ENCODE measurements at places on chromosomes 7 and 10.

DNA sequence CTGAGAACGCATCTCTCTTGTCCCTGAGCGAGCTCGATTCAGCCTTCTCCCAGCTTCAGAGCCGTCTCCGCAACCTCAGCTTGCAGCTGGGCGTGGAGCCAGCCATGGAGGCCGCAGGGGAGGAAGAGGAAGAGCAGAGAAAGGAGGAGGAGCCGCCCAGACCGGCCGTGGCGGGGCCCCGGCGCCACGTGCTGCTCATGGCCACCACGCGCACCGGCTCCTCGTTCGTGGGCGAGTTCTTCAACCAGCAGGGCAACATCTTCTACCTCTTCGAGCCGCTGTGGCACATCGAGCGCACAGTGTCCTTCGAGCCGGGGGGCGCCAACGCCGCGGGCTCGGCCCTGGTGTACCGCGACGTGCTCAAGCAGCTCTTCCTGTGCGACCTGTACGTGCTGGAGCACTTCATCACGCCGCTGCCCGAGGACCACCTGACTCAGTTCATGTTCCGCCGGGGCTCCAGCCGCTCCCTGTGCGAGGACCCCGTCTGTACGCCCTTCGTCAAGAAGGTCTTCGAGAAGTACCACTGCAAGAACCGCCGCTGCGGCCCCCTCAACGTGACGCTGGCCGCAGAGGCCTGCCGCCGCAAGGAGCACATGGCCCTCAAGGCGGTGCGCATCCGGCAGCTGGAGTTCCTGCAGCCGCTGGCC, 43.2 kb downstream of the CHST3 start:
- DNase-seq: no peak

- no peak for DNase-seq
Measured at GRCh38 chr7:47449810-47450590, 131.9 kb downstream of the TNS3 start.

DNA sequence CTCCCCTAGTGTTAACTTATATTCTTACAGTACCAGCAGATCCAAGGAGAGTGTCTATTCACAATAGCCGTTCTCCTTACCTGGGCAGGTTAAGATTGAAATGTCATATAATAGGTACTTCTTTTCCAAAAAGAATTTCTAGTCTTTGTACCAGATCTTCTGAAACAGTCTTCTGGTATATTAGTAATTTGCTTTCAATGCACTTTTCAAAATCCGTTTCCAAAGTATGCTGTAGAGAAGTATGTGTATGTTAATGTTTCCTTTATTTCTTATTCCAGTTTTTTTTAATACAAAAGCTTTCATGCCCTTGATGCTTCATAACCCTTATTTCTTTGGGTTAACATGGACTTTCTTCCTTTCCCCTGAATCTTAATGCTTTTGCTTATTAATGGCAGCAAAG, 188.2 kb downstream of the MLLT10 start:
- no peak for DNase-seq

DNA sequence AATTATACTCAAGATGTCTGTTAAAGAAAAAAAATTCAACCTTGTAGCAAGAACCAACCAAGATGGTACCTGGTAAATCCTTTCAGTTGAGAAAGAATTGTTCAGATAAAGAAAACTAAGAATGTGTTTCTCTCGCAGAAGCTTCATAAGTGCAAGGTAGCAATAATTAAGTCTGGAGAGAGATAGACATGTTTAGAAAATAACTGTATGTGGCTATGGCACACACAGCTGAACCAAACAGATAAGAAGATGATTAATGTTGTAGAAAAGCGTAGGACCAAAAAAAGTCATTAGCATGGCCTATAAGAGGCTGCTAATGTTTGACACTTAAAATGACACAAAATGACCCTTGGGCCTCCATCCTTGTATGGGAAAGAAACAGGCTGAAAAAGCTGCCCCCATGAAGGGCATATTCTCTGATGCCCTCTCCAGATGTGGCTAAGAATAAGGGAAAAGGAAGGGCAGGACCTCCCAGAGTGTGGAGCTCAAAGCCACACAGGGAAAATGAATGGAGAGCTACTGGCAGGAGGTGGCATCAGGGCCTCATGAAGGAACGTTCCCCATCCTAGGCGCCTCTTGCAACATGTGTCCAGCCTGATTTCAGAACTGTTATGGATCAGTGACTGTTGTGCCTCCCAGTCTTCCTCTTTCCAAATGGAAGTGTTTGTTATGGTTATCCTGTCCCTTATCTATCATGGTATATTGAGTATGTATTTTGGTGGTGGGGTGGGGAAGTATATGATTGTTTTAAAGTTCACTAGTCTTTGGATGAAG, 30.7 kb downstream of the TLL2 start:
- DNase-seq: no peak

- DNase-seq: no peak
Measured at GRCh38 chr7:6273380-6273837, 985 bp upstream of the CYTH3 start.

DNA sequence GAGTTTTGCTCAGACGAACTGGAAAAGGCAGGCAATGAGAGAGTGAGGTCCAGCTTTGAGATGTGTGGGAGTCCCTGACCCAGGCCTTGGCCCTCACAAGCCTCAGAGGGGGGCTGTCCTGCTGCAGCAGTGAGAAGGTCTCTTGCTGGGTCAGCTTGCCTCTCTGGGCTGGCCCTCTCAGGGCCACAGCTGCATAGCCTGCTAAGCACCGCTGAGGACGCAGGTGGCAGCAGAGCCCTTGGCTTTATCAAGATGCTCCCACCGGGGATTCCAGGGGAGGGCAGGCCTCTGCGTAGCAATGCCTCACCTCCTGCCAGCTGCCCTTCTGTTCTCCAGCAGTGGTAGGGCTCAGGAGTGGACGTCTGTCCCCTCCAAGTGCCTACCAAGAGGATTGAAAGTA, 128.7 kb downstream of the COBL start:
- DNase-seq: no peak

- DNase-seq: no peak
Measured at GRCh38 chr10:31977440-31978155, 49.0 kb upstream of the ARHGAP12 start.

All from HCT116 (cell line).